ENCODE measurements at places on chromosomes 1 and 21.
A peak's percentile ranks its signal among the peaks of the same experiment; 100 is the strongest.

GRCh38 chr21:28962465-28962864 is 30.2 kb downstream of the LTN1 start:
- DNase-seq, result no peak

GRCh38 chr1:116128664-116129063 is 17.5 kb downstream of the MAB21L3 start:
- no peak for DNase-seq

- no peak for DNase-seq
Observed at GRCh38 chr1:4970532-4970931, 316.1 kb downstream of the AJAP1 start.

- DNase-seq, result no peak
Observed at GRCh38 chr1:158814970-158815369, 16.2 kb upstream of the MNDA start.

DNA sequence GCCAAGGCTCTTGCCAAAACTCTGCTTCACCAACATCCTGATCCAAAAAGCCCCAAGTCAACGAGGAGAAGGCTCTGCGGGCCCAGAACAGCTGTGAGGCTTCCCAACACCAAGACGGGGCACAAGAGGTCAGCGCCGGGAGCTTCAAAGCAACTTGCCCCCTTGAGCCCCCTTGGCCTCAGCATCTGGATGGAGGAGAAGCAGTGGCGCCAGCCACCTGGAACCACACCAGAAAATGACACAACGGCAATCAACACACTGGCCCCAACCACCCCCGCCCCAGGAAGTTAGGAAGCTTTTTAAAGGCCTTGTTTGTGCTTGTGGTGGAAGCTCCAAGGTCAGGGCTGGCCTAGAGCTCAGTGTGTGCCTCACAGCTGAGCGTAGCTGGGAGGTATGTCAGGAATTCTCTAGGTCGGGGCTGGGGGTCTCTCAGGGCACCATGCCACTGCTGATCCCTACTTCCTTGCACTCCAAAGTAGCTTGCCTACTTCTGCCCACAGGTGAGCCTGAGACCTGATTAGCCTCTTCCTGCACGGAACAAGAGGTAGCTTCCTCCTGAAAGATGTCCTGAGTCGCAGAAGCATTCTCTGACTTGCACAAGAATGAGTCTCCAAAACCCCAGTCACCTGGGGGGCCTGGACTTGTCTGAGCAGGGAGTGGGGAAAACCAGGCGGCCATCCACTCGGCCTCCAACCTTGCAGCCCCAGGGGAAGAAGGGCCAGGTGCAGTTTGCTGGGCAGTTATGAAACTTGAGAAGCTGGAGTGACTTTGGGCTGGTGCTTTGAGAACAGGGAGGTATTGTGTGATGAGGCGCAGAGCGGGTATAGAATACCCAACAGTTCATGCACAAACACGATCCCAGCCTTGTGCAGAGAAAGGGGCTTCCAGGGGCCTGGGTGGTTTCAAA is 9.7 kb upstream of the SRP9 start:
- DNase-seq, result peak; percentile 75

DNA sequence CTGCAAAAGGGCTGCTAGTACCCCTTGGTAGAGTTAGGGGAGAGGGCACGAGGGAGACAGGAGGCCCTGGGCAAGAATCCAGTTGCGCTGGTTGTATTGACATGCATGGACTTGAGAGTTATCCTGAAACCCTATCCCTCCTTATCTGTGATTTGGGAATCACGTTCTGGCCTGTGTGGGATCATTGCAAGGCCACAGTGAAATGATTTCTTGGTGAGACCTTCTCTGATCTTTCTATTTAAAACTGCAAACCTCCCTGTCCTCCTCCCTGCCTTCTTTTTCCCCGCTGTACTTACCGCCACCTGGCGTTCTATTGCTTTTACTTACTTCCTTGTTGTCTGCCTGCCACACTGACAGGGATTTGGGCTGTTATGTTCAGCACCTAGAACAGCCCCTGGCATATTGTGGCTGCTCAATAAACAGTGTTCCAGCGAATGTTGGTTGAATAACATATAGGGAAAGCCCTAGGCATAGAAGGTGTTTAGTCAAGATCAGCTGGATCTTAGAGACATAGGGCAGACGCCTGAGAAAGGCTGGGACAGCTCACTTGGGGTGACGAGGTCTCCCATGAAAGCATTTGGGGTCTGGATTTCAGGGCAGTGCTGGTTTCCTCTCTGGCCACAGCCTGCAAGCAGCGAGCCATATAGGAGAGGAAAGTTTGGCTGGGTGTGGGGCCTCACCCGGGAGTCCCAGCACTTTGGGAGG is 25.6 kb downstream of the ALPL start:
- peak; percentile 52 for DNase-seq

DNA sequence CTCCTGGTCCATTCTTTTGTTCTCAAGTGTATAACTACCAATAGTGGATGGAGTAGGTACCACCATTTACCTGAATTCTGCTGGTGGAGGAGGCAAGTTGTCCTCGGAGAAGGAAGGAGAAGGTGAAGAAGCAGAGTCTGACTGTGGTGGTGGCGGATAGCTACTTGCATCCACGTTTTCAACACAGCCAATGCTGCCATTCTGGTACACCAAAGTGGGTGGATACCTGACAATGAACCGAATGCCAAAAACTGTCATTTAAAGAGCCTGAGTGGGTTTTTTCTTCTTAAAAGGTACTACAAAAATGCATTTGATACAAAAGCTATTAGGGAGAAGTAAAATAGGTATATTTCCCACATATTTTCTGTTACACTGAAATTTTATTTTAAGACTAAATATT is 20.1 kb downstream of the GPR3 start:
- DNase-seq, result no peak

- DNase-seq, result no peak
Observed at GRCh38 chr1:211952299-211952698, 83.1 kb downstream of the INTS7 start.

Measured in NCI-H1092 (cell line).